ENCODE measurements at places on chromosomes 1 and 21.

- no peak for DNase-seq
These were observed 43.0 kb downstream of the SPATA17 start for GRCh38 chr1:217674028-217674729.

DNA sequence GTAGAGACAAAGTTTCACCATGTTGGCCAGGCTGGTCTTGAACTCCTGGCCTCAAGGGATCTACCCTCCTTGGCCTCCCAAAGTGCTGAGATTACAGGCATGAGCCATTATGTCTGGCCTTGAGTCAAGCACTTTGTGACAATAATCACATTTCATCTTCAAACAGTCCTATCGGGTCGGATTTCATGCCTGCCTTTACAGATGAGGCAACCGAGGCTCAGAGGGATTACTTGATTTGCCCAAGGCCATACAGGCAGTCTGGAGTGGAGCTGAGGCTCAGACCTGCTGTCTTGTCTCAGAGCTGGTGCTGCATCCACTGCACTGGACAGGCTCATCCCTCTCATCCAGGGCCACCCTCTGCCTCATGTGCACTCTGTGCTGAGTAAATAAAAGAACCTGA is 26.6 kb downstream of the FAM151A start:
- no peak for DNase-seq

- no peak for DNase-seq
These were observed 50.7 kb downstream of the VAV3 start for GRCh38 chr1:107914119-107914765.

GRCh38 chr21:31707499-31707898 is 24.4 kb downstream of the SCAF4 start:
- DNase-seq = no peak

DNA sequence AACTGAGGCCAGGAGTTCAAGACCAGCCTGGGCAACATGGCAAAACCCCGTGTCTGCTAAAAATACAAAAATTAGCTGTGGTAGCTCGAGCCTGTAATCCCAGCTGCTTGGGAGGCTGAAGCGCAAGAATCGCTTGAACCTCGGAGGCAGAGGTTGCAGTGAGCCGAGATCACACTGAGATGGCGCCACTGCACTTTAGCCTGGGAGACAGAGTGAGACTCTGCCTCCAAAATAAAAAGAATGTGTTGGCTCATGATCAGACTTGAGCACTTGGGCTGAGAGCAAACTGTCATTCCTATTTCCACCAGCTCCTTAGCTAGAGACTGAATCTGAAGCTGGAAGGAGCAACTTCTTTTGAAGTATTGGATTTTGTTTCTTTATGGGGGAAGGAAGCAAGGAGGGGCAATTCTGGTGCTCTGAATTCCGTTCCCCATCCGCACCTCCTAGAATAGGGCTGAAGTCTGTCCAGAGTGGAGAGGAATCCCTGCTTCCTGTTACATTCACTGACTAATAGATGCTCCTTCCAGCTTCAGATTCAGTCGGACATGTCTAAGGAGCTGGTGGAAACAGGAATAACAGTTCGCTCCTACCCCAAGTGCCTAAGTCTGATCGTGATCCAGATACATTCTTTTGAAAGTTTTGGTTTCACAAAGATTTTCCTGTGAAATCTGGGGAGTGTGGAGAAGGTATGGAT is 3.8 kb downstream of the ZNF672 start:
- DNase-seq = no peak

GRCh38 chr1:68590473-68590872 is 93.6 kb upstream of the DEPDC1 start:
- no peak for DNase-seq

- no peak for DNase-seq
These were observed 800 bp upstream of the MMP23B start for GRCh38 chr1:1630965-1631781.

DNA sequence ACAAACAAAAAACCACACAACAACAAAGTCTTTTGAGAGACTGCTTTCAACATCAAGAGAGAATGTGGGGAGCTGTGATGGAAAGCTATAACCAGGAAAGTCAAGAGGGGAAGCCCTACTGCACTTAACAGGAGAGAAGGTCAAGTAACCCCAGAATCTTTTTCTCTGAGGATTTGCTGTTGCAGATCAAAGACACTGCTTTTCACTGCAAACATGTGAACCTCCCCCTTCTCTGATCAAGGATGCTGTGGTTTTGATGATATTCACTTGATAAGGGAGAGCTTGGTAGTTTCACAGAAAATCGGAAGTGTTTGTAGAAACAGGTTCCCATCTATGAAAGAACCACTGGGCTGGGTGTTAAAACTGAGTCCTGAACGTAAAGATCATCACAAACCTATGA is 4.8 kb downstream of the ETV3 start:
- no peak for DNase-seq

- DNase-seq = no peak
These were observed 641.8 kb downstream of the MATN1 start for GRCh38 chr1:30081379-30082102.

DNA sequence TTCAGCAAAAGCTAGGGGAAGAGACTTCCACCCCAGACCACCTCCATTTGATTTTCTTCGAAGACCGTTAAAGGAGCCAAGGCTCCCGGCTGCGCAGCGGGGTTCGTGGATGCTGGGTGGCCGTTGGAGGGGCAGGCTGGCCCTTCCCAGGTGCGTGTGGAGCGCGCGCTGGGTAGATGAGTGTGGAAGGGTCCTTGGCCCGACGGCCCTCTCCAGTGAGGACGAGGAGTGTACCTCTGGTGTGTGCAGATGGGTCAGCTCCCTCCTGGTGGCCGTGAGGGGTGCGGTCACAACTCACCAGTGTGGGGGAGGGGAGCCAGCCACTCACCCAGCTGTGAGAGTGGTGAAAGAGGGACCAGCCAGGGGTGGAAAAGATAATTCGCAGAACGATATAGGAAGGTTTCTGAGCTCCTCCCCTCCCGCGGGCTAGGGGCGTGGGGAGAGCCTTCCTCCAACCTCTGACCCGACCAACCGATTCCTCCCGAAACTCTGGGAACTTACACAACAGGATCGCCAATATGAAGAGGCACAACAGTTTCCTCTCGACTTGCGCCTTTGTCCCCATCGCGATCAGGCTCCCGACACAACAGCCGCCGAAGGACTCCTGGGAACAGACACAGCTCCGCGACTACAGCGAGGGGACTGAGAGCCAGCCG is at the start of gene F11R:
TSS of gene F11R (minus strand) at position 644 of the 656 bp plus-strand sequence. CDS start at position 565, 79 bp downstream.
- no peak for DNase-seq

- no peak for DNase-seq
These were observed 16.2 kb upstream of the RGS1 start for GRCh38 chr1:192559115-192560006.

GRCh38 chr1:164479242-164479641 is 79.7 kb upstream of the PBX1 start:
- DNase-seq = no peak
